Stimulated activated CD4-positive, alpha-beta T cell treated with anti-CD3 and anti-CD28 coated beads, Interleukin-2, amount 100 ng/mL, for 4 hours (primary cell): ENCODE measurements at places on chromosomes 1 and 21.

GRCh38 chr1:166789286-166789685, 50.0 kb upstream of the POGK start:
- DNase-seq = no peak

DNA sequence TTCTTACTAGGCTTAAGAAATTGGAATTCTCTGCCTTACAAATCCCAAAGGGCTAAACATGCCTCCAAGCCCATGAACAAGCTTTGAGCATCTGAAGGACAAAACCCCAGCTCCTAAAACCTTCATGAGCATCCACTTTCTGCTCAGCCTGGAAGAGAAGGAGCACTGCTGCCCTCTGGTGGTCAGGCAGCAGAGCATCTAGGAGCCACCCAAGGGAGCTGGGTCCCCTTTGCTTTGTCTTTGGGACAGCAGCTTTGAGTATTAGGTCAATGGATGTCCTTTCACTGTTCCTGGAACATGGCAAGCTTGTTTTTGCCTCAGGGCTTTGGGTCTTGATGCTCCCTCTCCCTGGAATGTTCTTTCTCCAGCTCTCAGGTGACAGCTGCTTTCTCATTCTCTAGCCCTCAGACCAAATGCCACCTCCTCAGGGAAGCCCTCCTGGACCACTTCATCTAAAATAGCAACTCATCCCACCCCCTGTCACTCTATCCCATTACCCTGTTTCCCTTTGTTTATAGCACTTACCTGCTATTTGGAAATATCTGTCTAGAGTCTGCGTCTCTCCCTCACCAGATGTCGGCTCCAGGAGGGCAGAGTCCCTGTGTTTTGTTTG, 25.7 kb downstream of the RAB7B start:
- DNase-seq = peak; percentile 67

DNA sequence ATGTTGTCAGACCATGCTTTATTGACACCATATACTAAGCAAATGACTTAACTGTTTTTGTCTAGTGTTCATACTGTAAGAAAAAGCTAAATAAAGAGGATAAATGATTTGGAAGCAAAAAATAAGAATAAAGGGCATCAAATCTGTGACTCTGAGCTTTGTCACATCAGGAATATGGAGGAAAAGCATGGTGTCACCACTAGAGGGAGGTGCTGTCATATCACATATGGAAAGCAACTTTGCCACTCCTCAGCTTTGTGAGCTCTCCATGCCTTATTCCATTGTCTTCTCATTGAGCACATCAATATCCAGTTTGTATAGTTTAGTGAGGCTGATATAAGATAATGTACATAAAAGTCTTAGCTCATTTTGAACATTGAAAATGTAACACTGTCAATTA, 20.8 kb upstream of the GBP1 start:
- no peak for DNase-seq

GRCh38 chr1:2506007-2506860, 20.2 kb downstream of the PANK4 start:
- no peak for DNase-seq

GRCh38 chr1:47684964-47685762, 247.3 kb downstream of the FOXD2 start:
- DNase-seq = no peak

GRCh38 chr1:212166244-212166643, 119.0 kb upstream of the PPP2R5A start:
- DNase-seq = no peak
